CD14-positive monocyte (primary cell): ENCODE measurements at places on chromosomes 4 and X.

DNA sequence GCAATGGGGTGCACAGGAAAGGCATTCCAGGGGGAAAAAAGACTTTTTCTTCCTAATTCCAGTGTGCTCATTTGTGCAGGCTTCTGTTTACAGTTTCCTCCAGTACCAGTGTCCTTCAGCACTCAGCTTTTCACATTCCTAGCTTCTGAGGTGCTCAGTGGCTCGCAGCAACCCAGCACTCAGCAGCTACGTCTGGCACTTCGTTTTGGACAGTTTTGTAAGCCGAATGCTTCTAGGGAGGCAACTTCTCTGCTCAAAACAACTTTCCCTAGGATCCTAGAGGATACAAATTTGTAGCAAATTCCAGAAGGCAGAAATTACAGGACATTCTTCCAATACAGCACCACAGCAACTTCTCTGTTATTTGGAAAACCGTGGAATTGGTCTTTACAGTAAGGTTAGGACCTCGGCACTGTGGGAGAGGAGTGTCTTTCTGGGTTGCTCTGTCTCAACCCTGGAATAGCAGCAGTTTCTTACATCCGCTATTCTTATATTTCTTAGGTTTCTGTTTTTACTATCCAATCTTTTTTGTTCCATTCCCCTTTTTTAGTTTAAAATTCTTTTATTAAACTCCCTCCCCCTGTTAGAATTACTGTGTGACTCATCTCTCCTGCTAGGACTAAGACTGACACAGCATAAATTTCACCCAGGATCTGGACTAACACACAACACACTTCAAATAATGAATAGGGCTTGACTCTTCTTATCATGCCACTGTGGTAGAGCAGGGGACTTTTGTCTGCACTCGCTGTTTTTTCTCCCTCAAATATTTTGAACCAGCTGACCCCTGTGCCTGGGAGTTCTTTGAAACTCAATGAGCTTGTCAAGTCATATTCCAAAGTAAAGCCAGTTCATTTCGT lies 1314.7 kb downstream of the FSTL5 start:
- no peak overlapping the region for H3K4me3 ChIP-seq
- no peak for DNase-seq
- H3K36me3 ChIP-seq = no peaks in the 10 kb centered on the region

GRCh38 chr4:121749225-121749624 lies 15.7 kb downstream of the SMIM43 start:
- peaks cover 3% of the 10 kb centered on the region for H3K27me3 ChIP-seq
- no peak overlapping the region for H3K4me3 ChIP-seq
- no peak overlapping the region for H3K27ac ChIP-seq
- H3K4me1 ChIP-seq = no peaks in the 10 kb centered on the region

DNA sequence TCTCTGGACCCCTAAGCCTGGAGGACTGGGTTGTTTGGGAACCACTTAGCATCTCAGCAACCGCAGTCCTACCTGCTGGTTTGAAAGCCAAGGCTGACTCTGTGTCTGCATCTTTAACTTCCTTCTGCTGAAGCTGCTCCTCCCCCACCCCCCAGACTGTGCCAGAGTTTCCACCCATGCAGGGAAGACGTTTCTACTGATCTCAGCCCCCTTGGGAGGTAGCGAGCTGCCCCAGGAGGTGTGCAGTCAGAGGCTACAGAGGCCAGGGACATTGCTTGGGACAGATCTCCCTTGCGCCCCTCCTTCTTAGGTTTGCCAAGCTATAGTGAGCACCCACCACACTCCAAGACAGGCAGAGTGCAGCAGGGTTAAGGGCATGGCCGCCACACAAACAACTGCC lies 4.7 kb upstream of the FATE1 start:
- no peaks in the 10 kb centered on the region for H3K4me1 ChIP-seq
- H3K27ac ChIP-seq = no peak overlapping the region
- H3K4me3 ChIP-seq = no peak overlapping the region
- no peaks in the 10 kb centered on the region for H3K27me3 ChIP-seq
- H3K36me3 ChIP-seq = no peaks in the 10 kb centered on the region

GRCh38 chr4:13912966-13913365 lies 285.4 kb upstream of the BOD1L1 start:
- H3K4me1 ChIP-seq = peaks cover 20% of the 10 kb centered on the region
- no peaks in the 10 kb centered on the region for H3K27me3 ChIP-seq
- H3K4me3 ChIP-seq = peak overlapping the region; percentile 10
- H3K27ac ChIP-seq = peak overlapping the region; percentile 4
- H3K36me3 ChIP-seq = no peaks in the 10 kb centered on the region

- DNase-seq = no peak
- H3K36me3 ChIP-seq = no peaks in the 10 kb centered on the region
- no peaks in the 10 kb centered on the region for H3K27me3 ChIP-seq
- H3K27ac ChIP-seq = no peak overlapping the region
- H3K4me1 ChIP-seq = no peaks in the 10 kb centered on the region
These were observed 120.0 kb upstream of the GRIA3 start for GRCh38 chrX:123064053-123064452.

DNA sequence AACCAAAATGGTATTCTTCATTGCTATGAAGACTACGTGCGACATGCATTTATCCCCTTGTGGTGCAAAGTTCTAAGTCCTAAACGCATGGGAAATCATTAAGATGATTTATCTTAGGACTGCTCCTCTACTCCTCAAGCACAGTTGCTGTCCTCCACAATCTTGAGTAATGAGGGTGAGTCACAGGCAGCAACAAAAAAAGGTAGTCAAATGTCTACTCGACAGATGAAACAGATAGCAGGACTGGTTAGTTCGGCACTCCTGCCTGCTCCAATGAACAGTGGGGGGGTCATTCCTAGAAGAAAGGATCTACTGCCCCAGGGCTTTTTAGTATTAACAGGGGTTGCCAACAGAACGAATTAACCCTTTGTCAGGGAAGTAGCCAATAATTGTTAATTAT lies 233.7 kb upstream of the FGF13 start:
- H3K27ac ChIP-seq = no peak overlapping the region
- H3K36me3 ChIP-seq = no peaks in the 10 kb centered on the region
- no peaks in the 10 kb centered on the region for H3K4me1 ChIP-seq
- H3K4me3 ChIP-seq = no peak overlapping the region
- no peak for DNase-seq

DNA sequence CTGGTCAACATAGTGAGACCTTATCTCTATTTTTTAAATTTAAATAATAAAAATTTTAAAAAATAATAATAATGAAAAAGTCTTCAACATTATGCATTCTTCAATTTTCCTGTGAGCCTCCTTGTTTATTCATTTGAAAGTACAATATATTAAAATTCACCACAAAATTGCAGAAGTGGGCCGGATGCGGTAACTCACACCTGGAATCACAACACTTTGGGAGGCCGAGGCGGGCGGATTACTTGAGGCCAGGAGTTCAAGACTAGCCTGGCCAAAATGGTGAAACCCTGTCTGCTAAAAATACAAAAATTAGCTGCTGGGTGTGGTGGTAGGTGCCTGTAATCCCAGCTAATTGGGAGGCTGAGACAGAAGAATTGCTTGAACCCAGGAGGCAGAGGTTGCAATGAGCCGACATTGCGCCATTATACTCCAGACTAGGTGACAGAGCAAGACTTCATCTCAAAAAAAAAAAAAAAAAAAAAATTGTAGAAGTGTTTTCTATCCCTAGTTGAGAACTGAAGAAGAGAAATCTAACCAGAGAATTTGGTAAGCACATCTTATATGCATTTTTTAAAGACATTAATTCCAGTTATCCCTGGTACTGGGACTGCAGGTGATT lies 56.9 kb downstream of the RBM47 start:
- no peaks in the 10 kb centered on the region for H3K27me3 ChIP-seq
- no peak overlapping the region for H3K4me3 ChIP-seq
- no peaks in the 10 kb centered on the region for H3K36me3 ChIP-seq
- peak; percentile 42 for DNase-seq
- peak overlapping the region; percentile 86 for H3K27ac ChIP-seq
- H3K4me1 ChIP-seq = peaks cover 59% of the 10 kb centered on the region

DNA sequence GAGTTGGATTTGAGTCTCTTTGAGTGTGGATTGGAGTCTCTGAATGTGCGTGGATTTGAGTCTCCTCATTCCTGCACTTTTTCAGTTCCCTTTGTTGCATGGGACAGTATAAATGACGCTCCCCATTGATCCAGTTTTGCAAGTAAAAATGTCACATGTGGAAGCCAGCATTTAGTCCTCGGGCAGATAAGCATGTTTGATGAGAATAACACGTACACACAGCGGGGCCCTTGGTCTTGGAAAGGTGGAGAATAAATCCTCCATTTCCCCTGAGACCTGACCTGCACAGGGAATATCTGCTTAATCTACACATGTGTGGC lies 8.1 kb downstream of the P2RY8 start:
- H3K4me3 ChIP-seq = no peak overlapping the region
- no peaks in the 10 kb centered on the region for H3K27me3 ChIP-seq
- peak overlapping the region; percentile 28 for H3K27ac ChIP-seq
- no peak for DNase-seq
- H3K36me3 ChIP-seq = peaks cover 9% of the 10 kb centered on the region
- peaks cover 7% of the 10 kb centered on the region for H3K4me1 ChIP-seq

- peak; percentile 15 for DNase-seq
- no peak overlapping the region for H3K27ac ChIP-seq
- no peak overlapping the region for H3K4me3 ChIP-seq
- no peaks in the 10 kb centered on the region for H3K4me1 ChIP-seq
These were observed 93.2 kb downstream of the EFNB1 start for GRCh38 chrX:68922013-68922412.

DNA sequence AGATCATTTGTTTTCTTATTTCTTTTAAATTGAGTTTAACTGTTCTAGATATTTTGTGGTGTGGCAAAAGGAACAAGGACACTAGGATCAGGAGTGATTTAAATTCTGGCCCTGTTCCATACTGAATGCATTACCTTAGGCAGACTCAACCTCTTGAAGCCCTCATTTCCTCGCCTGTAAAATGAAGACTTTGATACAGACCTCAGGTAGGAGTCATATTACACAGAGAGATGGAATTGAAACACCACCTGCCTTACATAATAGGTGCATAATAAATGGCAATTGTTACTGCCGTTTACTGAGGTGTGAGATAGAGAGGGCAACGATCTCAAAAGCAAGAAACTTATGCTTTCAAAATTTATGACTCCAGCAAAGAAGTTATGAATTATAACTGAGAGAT lies 28.2 kb upstream of the RASSF6 start:
- H3K27me3 ChIP-seq = no peaks in the 10 kb centered on the region
- H3K36me3 ChIP-seq = no peaks in the 10 kb centered on the region
- H3K4me1 ChIP-seq = no peaks in the 10 kb centered on the region
- no peak for DNase-seq
- H3K27ac ChIP-seq = no peak overlapping the region

- H3K27ac ChIP-seq = no peak overlapping the region
- H3K27me3 ChIP-seq = no peaks in the 10 kb centered on the region
- H3K4me3 ChIP-seq = no peak overlapping the region
- no peaks in the 10 kb centered on the region for H3K36me3 ChIP-seq
- DNase-seq = no peak
These were observed 163.2 kb downstream of the APBB2 start for GRCh38 chr4:41050880-41051775.

DNA sequence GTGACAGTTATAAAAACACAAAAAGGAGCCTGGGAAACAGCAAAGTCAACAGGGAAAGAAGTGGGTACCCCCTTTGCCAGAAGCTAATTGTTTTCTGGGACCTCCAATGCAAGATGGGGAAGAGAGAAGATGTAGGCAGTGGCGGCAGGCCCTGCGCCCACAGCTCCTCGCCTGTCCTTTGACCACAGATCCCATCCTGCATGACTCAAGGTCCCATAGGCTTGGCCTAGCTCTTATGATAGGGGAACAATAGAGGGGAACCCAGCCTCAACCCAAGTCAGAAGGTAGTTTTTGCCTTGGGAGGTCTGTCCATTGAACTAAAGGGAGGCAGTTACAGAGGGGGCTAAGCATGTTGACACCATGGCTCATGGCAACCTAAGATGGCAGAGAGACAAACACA lies 14.2 kb downstream of the ZMYM3 start:
- H3K36me3 ChIP-seq = peaks cover 43% of the 10 kb centered on the region
- no peak overlapping the region for H3K27ac ChIP-seq
- no peak overlapping the region for H3K4me3 ChIP-seq
- no peak for DNase-seq

GRCh38 chr4:153345012-153345981 lies 809 bp downstream of the MND1 start:
- H3K4me3 ChIP-seq = peak overlapping the region; percentile 81
- peak; percentile 12 for DNase-seq
- no peaks in the 10 kb centered on the region for H3K36me3 ChIP-seq
- peaks cover 32% of the 10 kb centered on the region for H3K4me1 ChIP-seq
- H3K27me3 ChIP-seq = peaks cover 5% of the 10 kb centered on the region

- no peak overlapping the region for H3K27ac ChIP-seq
- no peaks in the 10 kb centered on the region for H3K27me3 ChIP-seq
- H3K36me3 ChIP-seq = no peaks in the 10 kb centered on the region
- H3K4me3 ChIP-seq = no peak overlapping the region
- peaks cover 8% of the 10 kb centered on the region for H3K4me1 ChIP-seq
- DNase-seq = no peak
These were observed 38.1 kb upstream of the NYX start for GRCh38 chrX:41409006-41409405.

DNA sequence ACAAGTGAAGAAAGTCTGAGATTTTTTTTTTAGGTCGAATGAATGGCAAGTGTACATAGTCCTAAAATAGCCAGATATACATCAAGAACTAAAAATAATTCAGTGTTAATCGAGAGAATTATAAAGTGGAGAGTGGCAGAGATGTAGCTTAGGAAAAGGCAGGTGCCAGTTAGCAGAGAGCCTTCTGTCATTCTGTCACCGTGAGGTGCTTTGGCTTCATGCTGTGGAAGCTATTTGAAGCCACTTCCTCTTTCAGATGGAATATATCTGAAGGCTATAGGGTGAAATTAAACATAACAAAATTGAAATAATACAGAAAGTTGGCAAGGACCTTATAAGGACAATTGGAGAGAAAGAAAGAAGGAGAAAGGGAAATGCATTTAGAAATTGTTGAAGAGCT lies 756.3 kb downstream of the CCSER1 start:
- no peaks in the 10 kb centered on the region for H3K36me3 ChIP-seq
- no peak overlapping the region for H3K4me3 ChIP-seq
- no peak overlapping the region for H3K27ac ChIP-seq
- no peaks in the 10 kb centered on the region for H3K27me3 ChIP-seq
- DNase-seq = no peak

GRCh38 chr4:2043396-2044118 lies 15.6 kb upstream of the NAT8L start:
- no peak for DNase-seq
- no peak overlapping the region for H3K4me3 ChIP-seq
- peaks cover 3% of the 10 kb centered on the region for H3K36me3 ChIP-seq
- peaks cover 14% of the 10 kb centered on the region for H3K4me1 ChIP-seq
- no peak overlapping the region for H3K27ac ChIP-seq
